Hepatocyte (in vitro differentiated cells): ENCODE measurements at places on chromosomes 4 and X. TPM values are rescaled to one million over a fixed set of nuclear protein-coding genes. Genes with fewer than 3 reads are reported as not detected.
A peak's percentile ranks its signal among the peaks of the same experiment; 100 is the strongest.

DNA sequence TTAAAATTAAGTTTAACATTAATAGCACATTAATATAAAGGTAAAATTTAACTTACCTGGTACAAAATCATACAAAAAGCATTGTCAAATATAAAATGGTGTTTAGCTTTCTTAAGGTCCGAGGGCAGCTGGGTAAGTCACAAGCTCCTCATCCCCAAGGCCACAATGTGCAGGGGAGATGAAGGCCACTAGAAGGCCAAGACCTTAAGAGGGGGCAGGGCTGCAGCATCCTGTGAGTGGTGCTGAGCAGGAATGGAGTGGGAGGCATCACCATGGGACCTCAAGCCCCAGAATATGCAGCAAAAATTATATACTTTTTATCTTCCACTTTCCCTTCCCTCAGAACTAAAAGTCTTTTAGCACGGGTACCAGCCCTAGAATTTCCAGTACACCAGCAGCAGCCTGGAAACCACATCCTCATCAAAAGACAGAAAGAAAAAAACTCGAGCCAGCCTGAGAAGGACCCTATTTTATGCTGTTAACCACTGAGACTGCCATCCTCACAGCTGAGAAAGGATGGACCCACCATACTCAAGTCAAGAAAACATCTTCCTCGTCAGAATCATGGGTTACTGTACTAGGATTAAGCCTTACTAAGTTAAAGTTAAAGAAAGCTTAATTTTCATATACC, 13.0 kb upstream of the RHOXF2 start:
- DNase-seq: no peak

DNA sequence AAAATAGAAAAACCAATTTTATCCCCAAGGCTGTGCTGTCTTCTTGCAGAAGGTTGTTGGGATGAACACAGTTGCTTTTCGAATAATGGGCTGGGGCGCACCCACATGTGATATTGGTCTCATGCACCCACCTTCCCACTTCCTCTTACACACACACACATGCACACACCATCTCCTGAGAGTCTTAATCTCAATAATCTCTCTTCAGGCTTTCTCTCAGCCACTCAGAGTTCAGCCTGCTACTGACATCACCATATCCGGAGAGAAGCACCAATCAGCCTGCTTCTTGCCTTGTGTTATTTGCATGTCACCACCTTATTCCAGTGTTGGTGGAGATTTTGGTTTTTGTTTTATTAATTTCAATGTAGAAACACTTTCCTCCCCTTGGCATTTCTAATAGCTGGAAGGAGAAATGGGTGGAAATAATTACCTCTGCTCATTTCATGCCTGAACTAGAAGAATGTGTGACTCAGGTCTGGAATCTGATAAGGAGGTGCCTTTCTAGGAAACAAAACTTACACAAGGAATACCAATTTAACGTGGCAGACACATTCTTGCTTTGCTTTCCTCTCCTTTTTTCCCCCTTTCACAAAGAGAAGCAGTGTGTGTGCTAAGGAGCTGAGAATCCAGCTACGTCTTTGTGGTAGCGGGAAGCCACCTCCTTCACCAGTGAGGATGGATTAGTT, 400.2 kb downstream of the MID1IP1 start:
- no peak for DNase-seq

The STBD1 gene
- 25.3 and 29.7 TPM in 2 replicates for polyA plus RNA-seq

The AMBN gene
- not detected in 2 replicates for polyA plus RNA-seq

- no peak for DNase-seq
Measured at GRCh38 chr4:75087865-75088264, 154.9 kb downstream of the PARM1 start.

DNA sequence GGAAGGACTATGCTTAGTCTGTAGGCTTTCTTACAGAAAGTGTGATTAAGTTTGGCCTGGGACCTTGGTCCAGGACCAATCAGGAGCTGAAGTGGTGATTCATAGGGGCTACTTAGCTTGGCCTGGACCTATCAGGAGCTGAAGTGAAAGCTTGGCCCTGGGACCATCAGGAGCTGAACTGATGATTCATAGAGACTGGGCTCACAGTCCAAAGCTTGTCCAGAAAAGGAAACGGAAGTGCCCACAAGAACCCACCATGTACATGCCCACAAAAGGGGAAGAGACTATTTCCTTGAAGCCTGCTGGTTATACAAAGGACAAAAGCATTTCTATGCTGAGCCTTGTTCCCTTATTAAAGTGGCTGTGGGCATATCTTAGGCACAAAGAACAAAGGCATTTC, 12.6 kb downstream of the TENT5D start:
- peak; percentile 13 for DNase-seq

The GPM6B gene
- 6.8 and 10.2 TPM in 2 replicates for polyA plus RNA-seq

The SPIN4 gene
- 3.6 and 3.7 TPM in 2 replicates for polyA plus RNA-seq

The ZNF732 gene
- not detected in 2 replicates for polyA plus RNA-seq

DNA sequence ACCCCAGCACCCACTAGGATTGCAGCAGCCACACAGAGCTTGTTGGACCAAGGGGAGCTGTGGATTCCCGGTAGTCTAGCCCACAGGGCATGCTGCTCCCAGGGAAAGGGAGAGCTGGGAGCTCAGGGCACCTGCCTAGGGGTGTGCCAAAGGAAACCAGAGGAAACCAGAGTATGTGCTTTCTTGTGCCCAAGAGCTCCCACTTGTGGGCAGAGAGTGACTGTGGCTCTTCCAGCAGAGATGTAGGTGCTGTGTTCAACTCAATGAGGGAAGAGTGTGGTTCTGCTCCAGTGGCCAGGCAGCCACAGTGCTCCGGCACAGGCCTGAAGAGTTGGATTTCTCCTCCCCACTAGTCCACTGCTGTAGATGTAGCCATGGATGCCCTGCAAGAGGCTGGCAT, 1050.0 kb upstream of the INTU start:
- peak; percentile 3 for DNase-seq

GRCh38 chr4:89283226-89284009, 24.2 kb downstream of the GPRIN3 start:
- DNase-seq: peak; percentile 28

- DNase-seq: no peak
Measured at GRCh38 chrX:100600758-100601157, 16.0 kb downstream of the TNMD start.

DNA sequence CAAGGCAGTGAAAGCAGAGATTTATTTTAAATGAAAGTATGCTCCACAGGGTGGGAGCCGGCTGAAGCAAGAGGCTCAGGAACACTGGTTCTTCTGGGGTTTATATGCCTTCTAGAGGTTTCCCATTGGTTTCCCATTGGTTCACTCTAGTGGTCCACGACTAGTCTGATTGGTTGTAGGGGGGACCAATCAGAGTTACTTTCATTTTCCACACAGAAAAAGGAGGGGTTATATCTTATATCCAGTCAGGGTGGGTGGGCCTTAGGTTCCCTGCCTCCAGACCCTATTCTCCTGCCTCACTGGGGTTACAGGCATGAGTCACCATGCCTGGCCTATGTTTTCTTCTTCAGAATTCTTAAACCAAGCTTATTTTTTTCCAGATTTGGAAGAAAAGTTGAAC, 101.6 kb downstream of the KLHL8 start:
- no peak for DNase-seq

DNA sequence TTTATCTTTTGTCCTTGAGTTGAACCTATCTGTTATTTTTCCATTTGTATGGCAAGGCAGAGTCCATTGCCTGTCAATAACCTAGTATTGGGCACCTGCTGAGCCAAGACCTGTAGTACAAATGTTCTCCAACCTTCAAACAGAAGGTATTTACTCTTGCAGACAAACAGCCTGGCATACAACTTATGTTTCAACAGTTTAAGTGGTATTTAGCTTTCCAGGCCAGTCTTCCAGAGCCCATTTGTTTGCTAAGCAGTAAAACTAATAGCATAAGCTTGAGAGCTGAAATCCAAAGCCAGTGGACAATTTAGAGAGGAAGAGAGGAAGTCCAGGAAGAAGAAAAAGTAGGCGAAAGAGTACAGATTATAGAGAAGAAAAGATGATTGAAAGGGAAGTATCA, 979.3 kb downstream of the GLUD2 start:
- no peak for DNase-seq

DNA sequence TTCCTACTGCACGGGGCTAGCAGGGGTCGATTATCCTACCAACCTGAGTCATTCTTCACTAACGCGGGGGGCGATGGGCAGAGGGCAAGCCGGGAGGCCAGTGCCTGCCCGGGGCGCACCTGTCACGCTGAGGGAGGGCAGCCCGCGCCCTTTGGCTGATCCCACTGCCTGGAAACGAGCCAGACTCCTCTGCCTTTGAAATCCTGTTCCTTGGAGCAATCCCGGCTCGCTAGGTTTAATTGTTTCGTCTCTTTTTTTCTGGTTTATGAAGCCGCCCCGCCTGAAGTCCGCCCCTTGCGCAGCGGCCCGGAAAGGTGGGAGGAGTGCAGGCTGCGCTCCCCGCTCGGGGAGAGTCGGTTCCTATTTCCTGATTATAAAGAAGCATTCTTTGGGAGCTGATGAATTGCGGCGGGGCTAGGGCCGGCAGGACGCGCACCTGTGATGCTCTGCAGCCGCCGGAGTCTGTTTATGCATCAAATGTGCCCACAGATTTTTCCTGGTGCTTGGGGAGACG, 484.2 kb downstream of the BCOR start:
- peak; percentile 74 for DNase-seq

- DNase-seq: no peak
Measured at GRCh38 chr4:164572877-164573279, 181.1 kb upstream of the SMIM31 start.

- DNase-seq: peak; percentile 73
Measured at GRCh38 chrX:3638280-3638873, 75.1 kb downstream of the PRKX start.

GRCh38 chrX:16587836-16588235, 62.1 kb upstream of the S100G start:
- DNase-seq: no peak

The SERPINA7 gene
- 33.5 and 47.5 TPM in 2 replicates for polyA plus RNA-seq

The PPP2R2C gene
- polyA plus RNA-seq: 0.22 and 0.35 TPM in 2 replicates

DNA sequence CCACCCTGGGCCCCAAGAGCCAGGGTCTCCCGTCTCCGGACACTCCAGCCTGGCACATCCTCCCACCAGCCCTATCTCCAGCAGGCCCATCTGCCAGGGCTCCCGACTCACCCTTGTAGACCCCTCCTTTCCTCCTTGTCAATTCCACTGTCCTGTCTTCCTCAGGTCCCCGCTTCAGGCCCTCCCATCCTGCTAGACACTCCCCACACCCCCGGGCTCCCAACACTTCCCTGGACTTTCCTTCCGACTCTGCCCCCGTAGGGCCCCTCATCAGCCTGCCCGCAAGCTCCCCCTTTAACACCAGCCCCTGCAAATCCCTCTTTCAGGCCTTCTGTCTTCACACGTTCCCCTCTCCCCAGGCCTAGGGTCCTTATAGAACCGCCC, 1.1 kb downstream of the PRAF2 start:
- DNase-seq: no peak

DNA sequence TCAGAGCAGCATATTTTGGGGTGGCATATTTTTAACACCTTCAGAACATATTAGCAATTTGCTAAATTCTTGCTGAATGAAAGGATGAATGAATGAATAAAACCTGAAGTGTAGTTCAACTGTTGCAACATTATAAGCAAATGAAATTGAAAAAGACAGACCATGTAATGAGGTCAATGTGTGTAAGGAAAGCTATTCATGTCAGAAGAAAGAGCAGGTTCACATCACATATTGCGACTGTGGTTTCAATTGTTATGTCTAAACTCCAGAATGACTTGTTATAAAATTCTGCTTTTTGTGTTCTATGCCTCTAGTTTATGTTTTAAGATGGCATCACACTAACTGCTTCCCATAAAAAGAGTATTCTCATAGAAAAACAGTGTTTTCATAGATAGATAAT, 32.9 kb upstream of the DSPP start:
- DNase-seq: no peak

The MAP9 gene
- 27.6 and 29.5 TPM in 2 replicates for polyA plus RNA-seq

The INTS6L gene
- polyA plus RNA-seq: 8.1 and 9.2 TPM in 2 replicates

DNA sequence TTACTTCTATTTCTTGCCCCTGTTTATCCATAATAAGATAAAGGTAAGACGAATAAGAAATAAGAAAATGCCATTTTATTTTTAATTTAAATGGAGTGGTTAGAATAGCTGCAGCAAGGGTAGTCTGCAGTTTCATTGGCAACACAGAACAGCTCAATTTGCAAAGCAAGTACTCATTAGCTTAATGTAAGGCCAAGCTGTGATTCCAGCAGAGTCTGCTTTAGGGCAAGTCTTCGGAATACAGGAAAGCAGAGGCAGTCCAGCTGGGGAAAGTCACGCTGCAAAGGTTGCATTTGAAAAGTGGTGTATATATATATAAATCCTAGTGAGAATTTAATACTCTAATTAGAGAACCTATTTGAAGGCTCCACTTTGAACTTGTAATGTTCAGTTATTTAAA, 59.0 kb downstream of the ANXA10 start:
- no peak for DNase-seq

GRCh38 chr4:186149872-186150271, 41.5 kb upstream of the CYP4V2 start:
- peak; percentile 52 for DNase-seq

- no peak for DNase-seq
Measured at GRCh38 chr4:22072726-22073125, 124.2 kb upstream of the KCNIP4 start.

DNA sequence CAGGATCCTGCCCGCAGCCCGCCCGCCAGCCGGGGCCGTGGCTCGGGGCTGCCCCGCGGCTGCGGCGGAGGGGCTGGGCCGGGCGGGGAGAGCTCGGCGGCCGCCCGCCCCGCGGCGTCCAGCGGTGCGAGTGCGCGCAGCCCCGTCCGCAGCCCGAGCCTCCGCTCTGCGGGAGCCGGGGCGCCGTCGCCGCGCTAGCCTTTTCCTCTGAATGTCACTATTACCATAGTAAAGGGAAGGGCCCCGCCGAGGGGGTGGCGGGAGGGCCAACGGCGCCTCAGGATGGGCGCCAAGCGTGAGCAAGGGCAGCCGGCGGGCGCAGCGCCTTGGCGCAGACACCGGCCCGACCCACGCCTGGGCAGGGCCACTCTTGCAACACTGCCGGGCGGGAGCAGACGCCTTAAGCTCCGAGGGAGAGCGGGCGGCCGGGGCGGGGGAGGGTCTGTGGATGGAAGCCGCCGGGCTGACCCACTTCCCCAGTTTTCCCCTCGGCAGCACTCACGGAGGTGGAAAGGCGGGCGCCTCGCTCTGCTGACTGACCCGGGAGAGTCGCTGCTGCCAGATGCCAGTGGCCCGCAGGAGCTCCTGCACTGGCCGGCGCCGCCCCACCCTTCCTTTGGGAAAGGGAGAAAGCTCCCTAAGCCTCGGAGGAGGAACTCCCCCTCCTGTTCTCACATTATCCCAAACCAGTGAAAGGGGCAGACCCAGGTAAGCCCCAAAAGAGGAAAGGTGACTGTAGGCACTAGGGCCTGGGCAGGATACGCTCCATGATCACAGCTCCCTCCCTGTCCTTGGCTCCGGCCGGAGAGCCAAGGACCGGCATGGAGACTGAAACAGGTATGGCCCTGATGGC, 329.4 kb downstream of the HNRNPD start:
- DNase-seq: peak; percentile 85

- DNase-seq: no peak
Measured at GRCh38 chr4:97582890-97583289, 560.4 kb downstream of the STPG2 start.

The TMEM187 gene
- 8.0 and 12.1 TPM in 2 replicates for polyA plus RNA-seq

The COL4A6 gene
- polyA plus RNA-seq: 4.0 and 6.9 TPM in 2 replicates

The CTAG2 gene
- not detected in 2 replicates for polyA plus RNA-seq

The MAD2L1 gene
- polyA plus RNA-seq: 16.6 and 21.7 TPM in 2 replicates

DNA sequence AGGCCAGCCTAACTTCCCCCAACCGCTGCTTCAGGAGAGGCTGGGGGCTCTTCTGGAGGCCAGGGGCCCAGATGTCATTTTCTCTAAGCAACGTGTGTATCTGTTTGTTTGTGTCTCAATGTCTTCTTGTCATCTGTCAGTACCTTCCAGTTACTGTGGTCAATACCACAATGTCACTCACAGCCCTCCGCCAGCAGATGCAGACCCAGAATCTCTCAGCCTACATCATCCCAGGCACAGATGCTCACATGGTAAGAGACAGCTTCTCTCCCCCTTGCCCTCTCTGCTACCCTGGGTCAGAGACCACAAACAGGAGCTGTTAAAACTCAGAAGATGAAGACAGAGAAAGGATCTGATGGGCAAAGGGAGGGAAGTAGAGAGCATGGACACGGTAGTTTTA, 5.0 kb downstream of the XPNPEP2 start:
- no peak for DNase-seq
